ENCODE measurements at places on chromosomes 11 and 22.

- no peak for DNase-seq
Observed at GRCh38 chr11:130675371-130675821, 227.0 kb downstream of the ADAMTS15 start.

- DNase-seq, result no peak
Observed at GRCh38 chr11:75308116-75308515, 43.3 kb downstream of the ARRB1 start.

GRCh38 chr11:24645563-24645962, 148.7 kb downstream of the LUZP2 start:
- DNase-seq, result no peak

GRCh38 chr22:35209203-35209602, 48.1 kb upstream of the HMGXB4 start:
- no peak for DNase-seq

DNA sequence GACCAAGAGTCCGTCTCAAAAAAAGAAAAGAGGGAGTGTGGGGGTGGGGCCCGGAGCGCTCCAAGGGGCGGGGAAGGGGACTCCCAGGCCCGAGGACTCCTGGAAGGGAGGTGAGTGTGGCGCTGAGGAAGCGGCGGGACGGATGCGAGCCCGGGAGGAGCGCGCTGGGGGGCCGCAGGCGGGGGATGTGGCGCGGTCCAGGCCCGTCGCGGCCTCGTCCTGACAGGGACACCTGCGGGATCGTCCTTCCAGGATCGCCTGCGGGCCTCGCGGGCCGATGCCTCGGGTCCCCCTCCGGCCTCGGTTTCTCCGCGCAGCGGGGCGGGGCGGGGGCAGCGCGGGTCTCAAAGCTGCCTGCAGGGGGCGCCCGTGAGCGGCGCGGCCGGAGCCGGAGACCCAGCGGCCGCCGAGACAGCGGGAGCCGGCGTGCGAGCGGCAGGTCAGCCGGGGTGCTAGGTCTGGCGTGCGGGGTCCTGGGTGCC, 3.8 kb upstream of the ADORA2A start:
- no peak for DNase-seq

- DNase-seq, result no peak
Observed at GRCh38 chr11:66330931-66331330, 5.3 kb downstream of the RIN1 start.

DNA sequence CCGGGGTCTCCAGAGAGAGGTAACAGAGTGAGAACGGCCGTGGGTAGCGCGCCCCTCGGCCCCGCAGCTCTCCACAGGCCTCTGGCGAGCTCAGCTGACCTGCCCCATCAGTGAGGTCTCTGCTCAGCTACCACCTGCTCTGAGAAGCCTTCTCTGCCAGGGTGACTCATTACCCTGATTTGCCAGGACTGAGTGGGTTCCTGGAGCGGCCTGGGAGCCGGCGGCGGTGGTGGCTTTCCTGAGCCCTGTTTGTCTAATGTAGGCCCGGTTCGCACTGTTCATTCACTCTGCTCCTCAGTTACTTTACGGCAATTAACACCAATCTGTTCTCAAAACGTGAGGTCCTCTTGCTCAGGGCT, 351.0 kb upstream of the B3GAT1 start:
- no peak for DNase-seq

DNA sequence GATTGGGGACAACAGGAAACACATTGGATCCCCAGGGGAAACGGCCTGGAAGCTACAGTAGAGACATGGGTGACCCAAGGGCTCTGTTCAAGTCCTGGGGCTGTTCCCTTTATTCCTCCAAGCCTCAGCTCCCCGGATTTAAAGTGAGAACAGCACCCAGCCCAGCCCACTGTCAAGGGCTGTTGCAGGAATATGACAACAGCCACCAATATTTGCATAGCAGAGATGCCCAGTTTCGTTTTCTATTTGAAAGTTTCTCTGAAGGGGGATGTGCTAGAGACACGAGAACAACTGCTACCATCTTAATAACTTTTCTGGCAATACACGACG, 81.1 kb upstream of the WNT7B start:
- DNase-seq, result no peak

GRCh38 chr11:57368106-57368844, 12.7 kb downstream of the PRG3 start:
- no peak for DNase-seq

GRCh38 chr11:118156531-118157185, 4.0 kb upstream of the SCN4B start:
- no peak for DNase-seq

- no peak for DNase-seq
Observed at GRCh38 chr22:33271390-33272161, 213.4 kb upstream of the SYN3 start.

- no peak for DNase-seq
Observed at GRCh38 chr11:129530154-129530895, 154.7 kb downstream of the BARX2 start.

GRCh38 chr22:28064920-28065319, 145.9 kb upstream of the PITPNB start:
- no peak for DNase-seq

DNA sequence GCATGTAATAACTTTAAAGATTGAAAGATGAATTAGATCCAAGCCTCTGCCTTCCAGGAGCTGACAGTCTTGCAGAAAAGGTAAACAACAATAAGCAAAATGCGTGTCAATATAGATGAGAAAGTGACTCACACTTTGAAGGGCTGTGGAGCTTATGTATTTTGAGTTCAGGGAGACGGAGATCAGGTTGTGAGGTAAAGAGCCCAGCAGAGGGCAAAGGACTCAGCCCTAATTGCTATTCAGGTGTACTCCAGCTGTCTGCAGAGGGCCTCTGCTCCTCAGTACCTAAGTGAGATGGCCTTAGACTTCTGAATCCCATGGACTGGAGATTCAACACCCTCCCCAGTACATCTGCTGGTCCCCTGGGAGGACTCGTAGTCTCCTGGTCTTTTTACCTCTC, 22.9 kb upstream of the CTR9 start:
- no peak for DNase-seq

GRCh38 chr11:12541583-12542151, 132.6 kb upstream of the TEAD1 start:
- DNase-seq, result no peak

DNA sequence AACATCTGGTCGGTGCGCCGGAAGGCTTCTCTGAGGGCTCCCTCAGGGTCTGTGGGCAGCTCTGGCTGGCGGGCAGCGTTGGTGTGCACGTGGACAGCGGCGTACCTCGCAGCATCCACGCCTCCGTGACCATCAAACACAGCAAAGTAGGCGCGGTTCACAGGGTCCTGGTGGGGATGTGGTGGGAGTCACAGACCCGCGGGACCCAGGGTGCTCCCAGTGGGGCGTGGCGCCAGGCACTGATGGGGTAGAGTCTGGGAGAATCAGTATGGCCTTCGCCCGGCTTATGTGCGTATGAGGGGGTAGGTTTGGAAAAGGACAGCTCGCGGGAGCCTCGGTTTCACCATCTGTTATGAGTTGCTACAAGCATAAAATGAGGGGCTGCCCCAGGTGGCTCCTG, 19.2 kb downstream of the PPM1F start:
- DNase-seq, result no peak

DNA sequence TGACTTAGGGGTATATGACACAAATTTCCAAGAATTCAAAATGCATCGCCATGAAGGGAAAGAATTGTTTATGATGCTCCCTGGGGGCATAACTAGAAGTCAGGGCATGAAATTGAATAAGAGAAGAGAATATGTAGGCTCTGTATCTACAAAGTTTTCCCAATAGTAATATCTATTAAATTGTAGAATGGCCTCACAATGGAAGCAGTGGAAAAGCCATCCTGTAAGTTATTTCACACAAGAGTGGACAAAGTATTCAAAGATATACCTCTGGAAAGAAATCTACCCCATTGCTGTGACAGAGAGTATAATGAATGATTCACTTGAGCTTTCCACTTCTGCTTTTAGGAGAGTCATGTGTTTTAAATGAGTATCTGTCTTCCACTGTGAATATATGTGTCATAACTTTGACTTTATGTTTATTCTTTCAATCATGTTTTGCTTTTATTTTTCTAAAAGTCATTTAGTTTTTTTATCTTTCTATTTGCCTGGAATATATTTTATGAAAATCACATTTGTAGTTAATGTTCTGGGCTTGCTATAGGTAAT, 65.7 kb upstream of the DDI1 start:
- DNase-seq, result no peak

DNA sequence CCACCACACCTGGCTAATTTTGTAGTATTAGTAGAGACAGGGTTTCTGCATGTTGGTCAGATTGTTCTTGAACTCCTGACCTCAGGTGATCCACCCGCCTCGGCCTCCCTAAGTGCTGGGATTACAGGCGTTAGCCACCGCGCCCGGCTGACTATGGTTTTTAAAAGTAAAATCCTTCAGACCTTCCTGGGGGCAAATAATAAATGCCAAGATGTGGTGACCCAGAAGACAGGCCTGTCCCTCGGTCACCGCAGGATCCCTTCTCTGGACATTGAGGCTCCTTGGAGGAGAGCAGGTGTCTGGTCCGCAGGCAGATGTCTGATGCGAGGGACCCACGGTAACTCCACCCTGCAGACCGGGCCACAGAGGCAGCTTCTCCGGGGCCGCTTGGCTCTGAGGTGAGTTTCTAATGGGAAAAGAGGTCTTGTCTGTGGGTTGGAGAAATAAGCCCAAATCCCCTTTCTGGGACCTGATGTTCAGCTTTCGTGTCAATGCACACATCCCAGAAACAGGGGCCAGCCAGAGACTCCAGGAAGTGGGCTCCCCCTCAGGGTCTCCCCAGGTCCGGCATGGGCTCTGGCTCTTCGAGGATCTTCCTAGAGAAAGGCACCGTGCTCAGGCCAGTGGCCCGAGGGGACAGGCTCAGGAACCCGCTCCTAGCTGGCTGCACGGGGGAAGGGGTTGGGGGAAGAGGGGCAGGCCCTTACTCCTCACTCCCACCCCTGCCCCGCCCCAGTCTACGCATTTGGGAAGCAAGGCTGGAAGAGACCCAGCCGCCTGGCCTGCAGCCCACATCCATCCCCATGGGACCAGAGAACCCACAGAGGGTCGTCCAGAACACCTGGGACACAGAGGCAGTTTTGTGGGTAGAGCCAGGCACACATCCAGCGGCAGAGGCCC, 100.6 kb downstream of the WNT7B start:
- DNase-seq, result no peak

DNA sequence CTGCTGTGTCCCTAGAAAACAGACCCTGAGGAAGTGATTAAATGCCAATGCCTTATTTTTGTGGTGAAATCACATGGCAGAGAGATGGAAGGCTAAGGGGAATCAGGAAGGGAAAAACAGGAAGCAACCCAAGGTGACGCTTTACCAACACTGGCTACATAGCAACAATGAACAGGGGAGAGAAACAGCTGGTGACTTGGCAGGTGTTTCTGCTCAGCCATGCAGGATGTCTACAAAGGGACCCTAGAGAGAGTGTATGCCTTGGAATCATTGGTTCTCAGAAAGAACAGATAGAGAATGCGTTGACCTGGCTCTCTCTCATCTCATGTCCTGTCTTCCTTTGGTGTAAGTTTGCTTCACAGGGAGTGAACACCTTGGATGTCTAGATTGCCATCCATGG, 911.9 kb downstream of the OPCML start:
- DNase-seq, result no peak

DNA sequence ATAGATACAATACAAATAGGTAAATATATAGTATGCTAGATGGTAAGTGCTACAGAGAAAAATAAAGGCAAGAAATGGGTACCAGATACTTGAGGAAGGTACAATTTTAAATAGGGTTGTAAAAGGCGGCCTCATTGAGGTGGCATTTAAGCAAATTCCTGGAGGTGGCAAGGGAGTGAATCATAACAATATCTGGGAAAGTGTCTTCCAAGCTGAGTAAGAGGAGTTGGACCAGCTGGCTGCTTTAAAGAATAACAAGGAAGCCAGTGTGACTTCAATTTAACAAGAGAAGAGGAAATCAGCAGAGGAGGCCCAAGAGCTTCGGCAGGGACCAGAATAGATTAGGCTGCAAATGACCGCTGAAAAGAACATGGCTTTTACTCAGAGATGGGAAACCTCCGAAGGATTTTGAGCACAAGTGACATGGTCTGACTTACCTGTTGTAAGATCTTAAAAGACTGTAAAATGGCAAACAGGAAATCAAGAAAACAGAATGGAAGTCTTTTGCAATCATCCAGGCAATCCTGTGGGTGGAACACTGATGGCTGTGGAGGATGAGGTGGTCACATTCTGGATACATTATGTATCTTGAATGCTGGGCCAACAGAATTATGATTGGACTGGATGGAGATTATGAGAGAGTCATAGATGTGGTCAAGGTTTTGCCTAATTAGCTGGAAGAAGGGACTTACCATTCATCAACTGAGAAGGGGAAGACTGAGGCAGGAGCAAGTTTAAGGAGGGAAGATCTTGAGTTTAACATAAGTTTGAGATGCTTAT, 77.2 kb downstream of the RDX start:
- DNase-seq, result no peak

- DNase-seq, result no peak
Observed at GRCh38 chr11:99534812-99535211, 514.1 kb downstream of the CNTN5 start.

DNA sequence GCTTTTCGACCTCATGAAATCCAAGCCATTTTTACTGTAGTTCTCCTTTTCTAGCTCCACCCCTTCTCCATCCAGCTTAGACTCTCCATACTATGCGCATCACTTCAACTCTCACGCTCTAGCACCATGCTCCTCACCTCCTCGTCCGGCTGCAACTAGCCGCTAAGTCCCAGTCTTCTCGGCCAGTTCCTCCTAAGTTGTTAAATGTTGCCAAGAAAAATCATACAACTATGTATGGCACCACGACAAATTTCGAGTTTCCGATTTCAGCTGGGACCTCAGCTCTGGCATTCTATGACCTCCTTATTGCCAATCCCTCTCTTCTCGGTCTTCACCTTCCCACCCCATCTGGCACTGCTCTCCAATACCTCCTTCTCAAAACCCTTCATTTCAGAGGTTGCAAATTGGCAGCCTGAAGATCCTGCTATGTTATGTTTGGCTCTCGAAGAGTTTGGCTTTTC, 1.0 kb downstream of the ZNF70 start:
- DNase-seq, result no peak

GRCh38 chr11:47986219-47986618, 5.9 kb downstream of the PTPRJ start:
- no peak for DNase-seq

- no peak for DNase-seq
Observed at GRCh38 chr11:28110821-28111200, 2.6 kb downstream of the METTL15 start.

DNA sequence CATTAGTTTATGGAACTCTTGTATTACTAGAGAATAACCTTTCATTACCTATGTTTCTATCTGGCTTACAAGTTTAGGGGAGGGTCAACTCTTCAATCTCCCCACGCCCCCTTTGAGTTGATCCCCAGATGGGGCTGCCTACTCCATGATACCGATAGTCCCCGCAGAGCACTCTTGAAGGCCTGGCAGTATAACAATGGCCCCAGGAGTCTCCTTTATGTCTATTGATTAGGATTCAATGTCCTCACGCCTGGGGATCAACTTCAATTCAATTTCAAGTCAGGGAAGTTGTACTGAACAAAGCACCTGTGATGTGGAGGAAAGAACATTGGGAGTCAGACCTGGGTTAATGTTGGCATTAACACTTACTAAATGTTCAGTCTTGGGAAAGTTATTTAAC, 520.2 kb downstream of the METTL15 start:
- no peak for DNase-seq

- DNase-seq, result no peak
Observed at GRCh38 chr11:64264371-64264852, 13.1 kb downstream of the PLCB3 start.

- no peak for DNase-seq
Observed at GRCh38 chr11:13277768-13278608, at the start of gene BMAL1. Gene BMAL1 (plus strand): TSS chr11:13277790. CDS start chr11:13354309, 76,519 bp downstream.

- no peak for DNase-seq
Observed at GRCh38 chr22:27685515-27685914, 116.0 kb downstream of the MN1 start.

GRCh38 chr11:108886660-108887009, 221.8 kb downstream of the DDX10 start:
- DNase-seq, result no peak

- no peak for DNase-seq
Observed at GRCh38 chr22:26251869-26252268, 82.6 kb downstream of the SEZ6L start.
